ENCODE measurements at places on chromosomes 13 and 19. TPM values are rescaled to one million over a fixed set of nuclear protein-coding genes. Genes with fewer than 3 reads are reported as not detected.

The PABPC3 gene
- 0.28 TPM for total RNA-seq

The DBP gene
- total RNA-seq = 4.9 TPM

The MADCAM1 gene
- total RNA-seq = 0.47 TPM

The MAP4K1 gene
- 1.2 TPM for total RNA-seq

The MRPL57 gene
- 15.1 TPM for total RNA-seq

The SWSAP1 gene
- 1.7 TPM for total RNA-seq

The CGB1 gene
- total RNA-seq = not detected

Measured in Calu3 (cell line).